ENCODE measurements at places on chromosomes 1 and 21.

- no peak for DNase-seq
These were observed 3.0 kb upstream of the TMEM52 start for GRCh38 chr1:1921901-1922701.

- no peak for DNase-seq
These were observed 136.1 kb upstream of the ARHGEF16 start for GRCh38 chr1:3318329-3318728.

- DNase-seq, result no peak
These were observed 71.7 kb downstream of the APP start for GRCh38 chr21:26098772-26099397.

DNA sequence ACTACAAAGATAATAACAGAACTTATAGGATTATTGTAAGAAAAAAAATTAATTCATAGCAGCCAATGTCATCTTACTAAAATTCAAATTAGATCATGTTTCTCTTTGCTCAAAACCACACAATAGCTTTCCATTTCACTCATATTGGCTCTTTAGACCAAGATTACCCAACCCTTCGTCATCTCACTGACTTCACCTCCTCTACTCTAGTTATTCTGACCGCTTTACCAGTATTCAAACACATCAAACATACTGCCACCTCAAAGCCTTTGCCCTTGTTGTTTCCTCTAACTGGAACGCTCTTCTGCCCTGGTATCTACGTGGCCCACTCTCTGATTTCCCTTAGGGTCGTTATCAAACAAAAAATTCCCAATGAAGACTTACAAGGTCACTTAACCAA lies 1.7 kb downstream of the ANGPTL3 start:
- DNase-seq, result no peak

DNA sequence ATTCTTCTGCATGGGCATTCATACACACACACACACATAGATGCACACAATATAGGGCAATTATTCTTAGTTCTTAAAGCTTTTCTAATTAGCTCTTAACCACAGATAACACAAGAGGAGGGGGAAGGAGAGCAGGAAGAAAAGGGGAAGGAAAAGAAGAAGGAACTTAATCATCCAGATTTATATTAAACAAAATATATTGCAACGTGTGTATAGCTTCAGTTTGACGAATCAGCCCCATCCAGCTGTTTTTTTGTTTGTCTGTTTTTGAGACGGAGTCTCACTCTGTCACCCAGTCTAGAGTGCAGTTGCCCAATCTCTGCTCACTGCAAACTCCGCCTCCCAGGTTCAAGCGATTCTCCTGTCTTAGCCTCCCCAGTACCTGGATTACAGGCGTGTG lies 21.7 kb upstream of the ANKRD13C start:
- DNase-seq, result no peak

GRCh38 chr1:172544481-172545104 lies 11.6 kb downstream of the SUCO start:
- no peak for DNase-seq

DNA sequence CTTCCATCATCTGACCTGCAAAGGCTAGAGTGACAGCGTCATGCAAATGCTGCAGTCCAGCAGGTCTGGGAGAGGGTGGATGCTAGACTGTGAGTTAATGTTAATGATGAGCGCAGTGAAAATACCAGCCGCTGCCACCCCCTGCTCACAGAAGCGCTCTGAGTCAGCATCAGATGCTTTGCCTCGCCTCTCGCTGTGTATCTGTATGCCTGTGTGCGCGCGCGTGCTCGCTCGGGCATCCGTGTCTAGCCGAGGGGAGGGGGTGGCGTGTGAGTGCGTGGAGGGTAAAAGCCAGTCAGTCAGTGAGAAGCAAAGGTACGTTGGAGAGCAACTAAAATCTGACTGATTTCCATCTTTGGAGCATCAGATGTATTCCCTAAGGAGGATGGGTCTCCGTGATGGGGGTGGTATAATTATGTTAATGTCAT lies 858.7 kb downstream of the USP25 start:
- no peak for DNase-seq

DNA sequence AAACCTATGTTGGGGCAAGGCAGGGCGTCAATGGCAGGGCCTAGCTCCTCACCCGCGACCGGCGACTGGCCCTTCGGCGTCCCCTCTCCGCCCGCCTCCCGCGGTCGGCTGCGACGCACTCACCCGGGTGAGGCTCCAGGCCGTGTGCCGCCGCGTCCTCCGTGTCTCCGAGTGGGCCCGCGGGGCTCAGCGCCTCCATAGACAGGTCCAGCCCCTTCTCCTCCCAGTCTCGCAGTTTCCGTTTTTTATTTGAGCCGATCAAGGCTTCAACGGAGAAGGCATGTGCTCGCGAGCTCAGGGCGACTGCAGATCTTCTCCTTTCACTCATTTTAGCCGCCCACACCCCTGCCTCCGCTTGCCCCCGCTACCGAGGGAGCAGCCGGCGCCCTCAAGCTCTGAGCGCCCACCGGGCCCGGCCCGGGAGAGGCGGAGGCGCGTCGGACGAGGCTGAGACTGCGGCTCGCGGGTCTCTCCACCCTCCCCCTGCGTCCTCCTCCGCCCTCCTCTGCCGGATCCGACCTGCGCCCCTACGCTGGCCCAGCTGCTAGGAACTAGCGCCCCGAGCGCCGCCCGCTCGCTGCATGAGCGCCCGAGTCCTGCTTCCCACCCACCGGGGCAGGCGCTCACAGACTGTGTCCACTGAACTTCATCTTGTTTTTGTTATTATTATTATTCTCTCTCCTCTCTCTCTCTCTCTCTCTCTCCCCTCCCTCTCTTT lies 516 bp downstream of the TBX15 start:
- no peak for DNase-seq

DNA sequence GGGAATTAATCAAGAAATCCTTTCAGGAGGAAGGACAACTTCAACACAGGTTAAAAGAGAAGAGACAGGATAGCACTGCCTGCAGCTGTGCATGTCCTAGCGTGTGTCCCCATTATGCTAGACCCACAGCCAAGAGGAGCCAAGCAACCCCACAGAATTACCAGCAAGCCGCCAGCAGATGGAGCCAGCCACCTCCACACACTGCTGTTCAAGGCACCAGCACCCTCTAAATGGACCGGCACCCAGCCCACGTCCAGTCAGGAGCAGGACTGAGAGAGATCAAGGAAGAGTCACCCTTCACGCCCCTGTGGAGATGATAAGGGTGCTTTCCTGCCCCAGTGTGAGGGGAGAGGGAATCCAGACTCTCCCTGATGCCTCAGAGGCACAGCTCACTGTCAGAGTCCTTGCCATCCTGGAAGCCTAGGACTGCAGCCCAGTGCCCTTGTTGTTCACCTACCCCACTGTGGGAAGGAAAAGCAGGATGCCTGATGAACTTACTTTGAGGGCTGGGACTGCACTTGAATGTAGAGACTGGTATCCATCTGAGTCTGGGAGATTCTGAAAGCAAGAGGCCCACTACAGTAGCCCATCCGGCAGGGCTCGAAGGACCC lies 37.1 kb upstream of the CTTNBP2NL start:
- DNase-seq, result no peak

DNA sequence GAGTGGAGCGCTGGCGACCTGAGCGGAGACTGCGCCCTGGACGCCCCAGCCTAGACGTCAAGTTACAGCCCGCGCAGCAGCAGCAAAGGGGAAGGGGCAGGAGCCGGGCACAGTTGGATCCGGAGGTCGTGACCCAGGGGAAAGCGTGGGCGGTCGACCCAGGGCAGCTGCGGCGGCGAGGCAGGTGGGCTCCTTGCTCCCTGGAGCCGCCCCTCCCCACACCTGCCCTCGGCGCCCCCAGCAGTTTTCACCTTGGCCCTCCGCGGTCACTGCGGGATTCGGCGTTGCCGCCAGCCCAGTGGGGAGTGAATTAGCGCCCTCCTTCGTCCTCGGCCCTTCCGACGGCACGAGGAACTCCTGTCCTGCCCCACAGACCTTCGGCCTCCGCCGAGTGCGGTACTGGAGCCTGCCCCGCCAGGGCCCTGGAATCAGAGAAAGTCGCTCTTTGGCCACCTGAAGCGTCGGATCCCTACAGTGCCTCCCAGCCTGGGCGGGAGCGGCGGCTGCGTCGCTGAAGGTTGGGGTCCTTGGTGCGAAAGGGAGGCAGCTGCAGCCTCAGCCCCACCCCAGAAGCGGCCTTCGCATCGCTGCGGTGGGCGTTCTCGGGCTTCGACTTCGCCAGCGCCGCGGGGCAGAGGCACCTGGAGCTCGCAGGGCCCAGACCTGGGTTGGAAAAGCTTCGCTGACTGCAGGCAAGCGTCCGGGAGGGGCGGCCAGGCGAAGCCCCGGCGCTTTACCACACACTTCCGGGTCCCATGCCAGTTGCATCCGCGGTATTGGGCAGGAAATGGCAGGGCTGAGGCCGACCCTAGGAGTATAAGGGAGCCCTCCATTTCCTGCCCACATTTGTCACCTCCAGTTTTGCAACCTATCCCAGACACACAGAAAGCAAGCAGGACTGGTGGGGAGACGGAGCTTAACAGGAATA lies 4.2 kb downstream of the TFAP2E start:
- DNase-seq, result no peak
